ENCODE measurements at places on chromosomes 3 and 15.

DNA sequence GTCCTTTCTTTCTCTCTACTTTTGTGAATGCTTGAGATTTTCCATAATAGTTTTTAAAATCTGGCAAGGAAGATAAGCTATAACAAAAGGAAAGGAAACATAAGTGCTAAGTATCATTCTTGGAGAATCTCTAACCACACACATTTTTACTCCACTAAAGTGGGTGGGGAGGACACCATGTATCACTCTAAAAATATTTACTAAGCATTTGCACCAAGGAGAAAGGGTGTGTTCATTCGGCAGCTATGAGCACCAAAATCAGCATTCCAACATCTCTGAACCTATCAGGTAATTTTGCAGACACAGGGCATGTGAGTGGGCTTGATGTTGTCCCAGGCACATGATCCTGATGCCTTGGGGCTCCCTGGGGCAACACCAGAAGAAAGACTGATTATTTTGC is 5.5 kb downstream of the B4GALT4 start:
- no peak for DNase-seq

- no peak for DNase-seq
Measured at GRCh38 chr3:42120866-42121265, 29.7 kb downstream of the TRAK1 start.

GRCh38 chr3:44969154-44969827 is 6.7 kb downstream of the ZDHHC3 start:
- no peak for DNase-seq

DNA sequence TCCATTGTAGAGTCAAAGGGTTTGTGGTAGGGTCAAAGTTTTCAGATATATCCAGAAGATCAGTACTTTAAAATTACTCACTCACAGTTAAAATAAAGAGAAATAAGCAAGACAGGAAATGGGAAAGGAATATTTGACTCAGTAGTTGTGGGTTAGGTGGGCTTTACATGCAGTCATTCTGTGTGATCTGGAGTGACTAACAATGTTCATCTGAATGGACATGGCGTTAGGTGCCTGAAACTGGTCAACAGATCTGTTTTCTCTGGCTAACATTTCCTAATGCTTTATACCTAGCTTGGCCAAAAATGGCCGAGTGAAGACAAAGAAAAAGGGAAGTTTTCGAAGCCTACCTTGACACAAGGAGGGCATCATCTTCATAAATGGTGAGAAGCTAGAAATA is 133.4 kb upstream of the SATB1 start:
- no peak for DNase-seq

GRCh38 chr3:152352554-152352953 is 83.8 kb downstream of the MBNL1 start:
- no peak for DNase-seq

DNA sequence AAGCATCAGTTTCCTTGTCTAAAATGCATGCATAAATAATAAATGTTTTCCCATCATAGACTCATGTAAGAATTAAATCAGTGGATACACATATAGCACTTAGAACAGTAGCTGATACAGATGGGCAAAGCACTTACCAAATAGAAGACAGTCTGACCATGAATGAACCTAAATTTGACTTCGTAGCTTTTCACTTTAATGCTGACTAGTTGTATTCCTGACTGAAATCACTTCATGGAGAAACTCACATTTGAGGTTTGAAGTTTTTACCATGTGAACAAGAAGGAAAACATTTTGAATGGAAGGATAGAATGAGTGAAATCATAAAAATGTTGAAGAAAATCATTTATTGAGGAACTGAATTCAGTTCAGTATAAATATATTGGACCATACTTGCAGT is 68.8 kb upstream of the TMCO5A start:
- no peak for DNase-seq

DNA sequence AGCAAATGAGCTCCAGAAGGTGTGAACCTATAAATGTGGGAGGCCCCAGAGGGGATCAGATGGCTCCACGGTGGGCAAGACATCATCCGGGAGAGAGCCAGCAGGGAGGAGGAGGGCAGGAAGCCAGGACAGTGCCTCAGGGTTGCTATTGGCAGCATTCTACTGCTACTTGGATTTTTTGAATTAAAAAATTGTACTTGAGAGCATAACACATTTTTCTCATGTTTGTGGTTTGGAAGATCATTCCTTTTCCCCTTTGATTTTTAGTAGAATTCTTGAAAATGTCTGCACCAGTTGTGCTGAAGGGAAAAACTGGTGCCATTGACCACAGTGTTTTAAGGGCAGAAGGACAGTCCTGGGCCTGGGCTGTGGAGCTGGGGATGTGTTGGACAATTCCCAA is 59.2 kb downstream of the LYZL4 start:
- no peak for DNase-seq
